ENCODE measurements at places on chromosomes 7 and 10.
A peak's percentile ranks its signal among the peaks of the same experiment; 100 is the strongest.

- no peak for DNase-seq
Observed at GRCh38 chr10:101896225-101896877, 52.8 kb upstream of the KCNIP2 start.

- DNase-seq: no peak
Observed at GRCh38 chr10:94546901-94547185, 1.3 kb downstream of the HELLS start.

DNA sequence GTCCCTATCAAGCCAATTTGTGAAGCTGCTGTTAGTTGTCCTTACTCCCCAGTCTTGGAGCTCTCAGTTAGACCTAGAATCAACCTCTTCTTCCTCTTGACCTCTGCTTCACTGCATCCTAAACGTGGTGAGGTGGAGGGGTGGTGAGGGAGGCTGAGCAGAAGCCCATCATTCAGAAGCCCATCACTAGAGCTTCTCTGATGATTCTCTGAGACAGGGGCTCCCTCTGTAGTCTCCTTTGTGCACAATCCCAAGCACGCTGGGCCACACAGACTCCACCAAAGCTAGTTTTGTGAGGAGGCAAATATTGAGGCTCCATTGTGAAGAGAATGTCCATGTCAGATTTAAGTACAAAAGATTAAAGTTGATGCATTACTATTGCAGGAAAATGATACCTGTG is 163.8 kb upstream of the PRSS1 start:
- no peak for DNase-seq

DNA sequence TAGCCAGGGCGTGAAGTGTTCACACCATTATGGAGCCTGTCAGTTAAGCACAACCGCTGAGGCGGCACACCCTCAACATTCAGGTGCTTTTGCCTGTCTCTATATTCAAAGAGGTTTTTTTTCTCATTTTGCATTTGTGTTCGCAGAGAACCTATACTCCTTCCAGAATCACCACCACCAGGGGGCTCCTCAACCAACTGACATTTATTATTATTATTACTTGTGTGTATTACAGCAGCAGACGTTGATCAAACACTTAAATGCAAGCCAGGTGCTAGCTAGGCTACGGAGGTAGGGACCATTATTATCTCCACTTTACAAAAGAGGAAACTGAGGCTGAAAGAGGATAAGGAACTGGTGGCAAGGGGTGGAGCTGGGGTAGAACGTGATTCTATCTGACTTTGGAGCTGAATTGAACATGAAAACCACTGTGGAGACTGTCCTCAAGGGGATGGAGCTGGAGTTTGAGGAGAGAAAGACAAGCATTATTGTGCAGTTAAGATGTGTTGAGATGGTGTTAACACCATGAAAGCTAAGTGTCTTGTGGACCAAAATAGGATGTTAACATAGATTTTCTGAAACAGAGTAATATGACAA is 133.8 kb upstream of the PLXNA4 start:
- peak; percentile 3 for DNase-seq

DNA sequence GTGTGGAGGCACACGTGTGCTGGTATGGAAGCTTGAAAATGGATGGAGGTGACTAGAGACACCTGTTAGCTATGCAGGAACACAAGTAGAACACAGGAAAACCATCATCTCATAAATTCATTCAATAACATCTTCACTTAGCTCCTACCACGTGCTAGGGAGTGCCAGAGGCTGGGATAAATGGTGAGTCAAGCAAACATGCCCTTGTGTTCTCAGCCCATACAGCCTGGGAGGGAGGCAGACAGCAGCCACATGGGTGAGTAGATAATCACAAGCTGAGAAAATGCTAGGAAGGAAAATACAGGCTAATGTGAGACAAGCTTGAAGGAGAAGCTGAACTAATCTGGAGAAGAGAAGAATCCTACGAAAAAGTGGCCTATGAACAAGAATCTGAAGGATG is 468.0 kb upstream of the ZMIZ1 start:
- no peak for DNase-seq

GRCh38 chr10:33125522-33126517 is 167.8 kb upstream of the ITGB1 start:
- peak; percentile 27 for DNase-seq

DNA sequence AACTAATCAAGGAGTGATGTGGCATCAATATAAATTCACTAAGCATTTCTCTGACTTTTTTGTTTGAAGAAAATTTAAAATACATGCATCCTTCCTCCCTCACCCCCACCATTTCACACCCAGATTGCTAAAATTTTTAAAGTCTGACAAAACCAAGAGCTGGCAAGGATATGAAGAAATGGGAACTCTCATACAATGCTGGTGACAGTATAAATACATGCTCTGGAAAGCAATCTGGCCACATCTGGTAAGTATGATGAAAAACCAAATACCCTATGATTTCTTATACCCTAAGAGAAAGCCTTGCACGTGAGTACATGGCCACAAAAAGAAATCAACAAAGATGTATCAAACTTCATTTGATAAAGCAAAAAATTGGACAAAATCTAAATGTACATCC is 31.2 kb downstream of the P4HA1 start:
- no peak for DNase-seq

DNA sequence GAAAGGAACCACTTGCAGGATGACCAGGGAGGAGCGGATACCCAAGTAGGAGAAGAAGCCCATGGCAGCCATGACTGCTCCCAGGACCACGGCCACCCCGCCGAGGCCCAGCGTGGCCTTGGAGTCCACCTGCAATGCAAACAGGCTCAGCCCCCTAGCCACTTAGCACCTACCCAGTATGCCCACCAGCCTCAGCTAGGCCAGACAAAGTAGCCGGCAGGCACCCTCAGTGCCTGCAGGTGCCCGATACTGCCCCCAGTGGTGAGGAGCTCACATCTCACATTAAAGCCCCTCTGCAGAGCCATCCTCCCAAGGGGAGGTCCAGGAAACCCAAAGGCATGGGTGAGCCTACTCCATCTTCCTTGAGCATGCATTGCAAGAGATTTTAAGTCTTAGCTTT is 6.6 kb downstream of the NPC1L1 start:
- peak; percentile 18 for DNase-seq

DNA sequence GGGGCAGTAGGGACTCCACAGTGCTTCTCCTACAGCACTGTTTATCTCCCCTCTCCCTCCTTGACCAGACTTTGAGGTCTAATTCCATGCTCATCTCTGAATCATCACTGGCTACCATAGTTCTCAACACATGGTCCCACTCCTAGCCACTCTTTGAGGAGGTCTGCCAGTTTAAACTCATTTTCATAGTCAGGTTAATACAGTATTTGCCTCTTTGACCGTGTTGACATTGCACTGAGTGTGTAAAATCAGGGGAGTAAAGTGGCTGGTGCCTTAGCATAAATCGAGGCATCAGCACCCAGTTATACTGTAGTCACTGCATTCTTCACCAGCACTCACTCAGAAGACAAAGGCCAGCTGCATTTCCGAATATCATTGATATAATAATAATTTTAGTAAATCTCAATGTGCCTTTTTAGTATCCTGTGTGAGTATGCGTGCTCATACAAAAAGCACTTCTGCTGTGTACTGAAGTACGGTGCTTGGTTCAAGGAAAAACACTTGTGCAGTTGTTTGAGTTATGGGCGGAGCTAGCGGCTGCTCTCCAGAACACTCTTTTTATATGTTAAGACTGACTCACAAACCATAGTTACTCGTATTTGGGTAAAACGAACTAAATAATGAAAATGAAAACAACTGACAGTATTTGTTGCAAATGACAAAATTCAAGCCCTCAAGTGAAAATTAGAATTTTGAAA is 89.7 kb downstream of the GALNT11 start:
- DNase-seq: no peak

GRCh38 chr10:58086144-58086762 is 181.4 kb downstream of the IPMK start:
- no peak for DNase-seq

DNA sequence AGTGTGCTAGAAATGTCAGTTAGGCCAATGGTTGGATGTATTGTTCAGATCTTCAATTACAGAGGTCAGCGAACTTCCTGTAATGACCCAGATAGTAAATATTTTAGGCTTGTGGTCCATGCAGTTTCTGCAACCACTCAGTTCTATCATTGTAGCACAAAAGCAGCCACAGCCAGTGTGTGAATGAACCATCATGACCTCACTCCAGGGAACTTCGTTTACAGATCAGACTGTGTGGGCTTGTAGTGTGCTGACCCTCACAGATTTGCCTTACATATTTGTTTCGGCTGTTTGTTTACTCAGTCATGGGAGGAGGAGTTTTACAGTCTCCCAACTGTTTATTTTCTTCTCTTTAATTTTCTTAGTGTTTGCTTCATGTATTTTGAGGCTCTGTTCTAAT is 55.4 kb downstream of the LANCL2 start:
- DNase-seq: no peak

GRCh38 chr10:31192475-31192874 is 126.5 kb upstream of the ZEB1 start:
- DNase-seq: no peak

GRCh38 chr10:32854435-32854834 is 103.6 kb downstream of the ITGB1 start:
- DNase-seq: no peak

GRCh38 chr7:69843653-69844052 is 245.4 kb downstream of the AUTS2 start:
- no peak for DNase-seq

GRCh38 chr10:36021096-36021495 is 379.0 kb upstream of the FZD8 start:
- DNase-seq: no peak

DNA sequence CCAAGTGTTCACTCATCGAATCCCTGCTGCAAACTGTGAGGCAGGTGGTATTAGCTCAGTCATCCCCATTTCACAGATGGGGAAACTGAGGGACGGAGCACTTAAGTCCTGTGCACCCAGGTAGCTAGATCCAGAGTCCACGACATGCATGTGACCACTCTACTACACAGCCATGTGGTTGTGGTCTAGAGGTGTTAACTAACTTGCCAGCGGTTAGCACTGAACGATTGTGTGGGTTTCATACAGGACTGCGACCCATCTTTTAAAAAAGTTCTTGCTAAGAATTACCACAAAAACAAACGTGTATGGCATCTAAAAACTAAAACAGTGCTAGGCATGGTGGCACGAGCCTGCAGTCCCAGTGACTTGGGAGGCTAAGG is 16.1 kb upstream of the ABCC2 start:
- no peak for DNase-seq

DNA sequence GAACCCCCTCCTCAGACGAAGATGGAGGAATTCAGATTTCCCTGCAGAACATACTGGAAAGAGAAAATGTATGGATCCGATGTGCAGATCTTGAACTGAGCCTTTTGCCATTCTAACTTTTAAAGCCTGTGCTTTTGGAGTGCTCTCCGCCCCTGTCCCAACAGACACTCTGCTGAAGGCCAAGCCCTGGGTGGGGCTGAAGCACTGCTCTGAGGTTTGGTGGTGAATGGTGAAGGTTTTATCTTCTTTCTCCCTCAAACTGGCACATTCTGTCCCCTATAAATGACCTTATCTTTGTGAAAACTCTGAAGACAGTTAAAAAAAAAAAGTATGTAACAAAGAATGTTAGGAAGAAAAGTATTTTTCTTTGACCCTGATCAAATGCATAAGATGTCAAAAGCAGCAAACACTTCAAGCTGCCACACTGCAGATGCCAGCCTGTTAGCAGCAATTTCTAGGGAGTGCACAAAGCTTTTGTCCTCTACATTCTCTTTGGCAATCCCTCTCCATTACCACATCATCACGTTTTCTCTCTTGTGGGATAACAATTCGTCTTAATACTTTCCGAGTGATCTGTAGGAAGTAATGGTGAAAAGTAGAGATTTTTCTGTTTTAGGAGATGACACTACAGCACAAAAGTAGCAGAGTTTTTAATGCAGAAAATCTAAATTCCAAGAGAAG is 137.3 kb upstream of the CCDC6 start:
- DNase-seq: no peak

- no peak for DNase-seq
Observed at GRCh38 chr7:87735360-87735759, 107.2 kb downstream of the RUNDC3B start.

- DNase-seq: no peak
Observed at GRCh38 chr10:125153703-125154490, 6.5 kb downstream of the CTBP2 start.

DNA sequence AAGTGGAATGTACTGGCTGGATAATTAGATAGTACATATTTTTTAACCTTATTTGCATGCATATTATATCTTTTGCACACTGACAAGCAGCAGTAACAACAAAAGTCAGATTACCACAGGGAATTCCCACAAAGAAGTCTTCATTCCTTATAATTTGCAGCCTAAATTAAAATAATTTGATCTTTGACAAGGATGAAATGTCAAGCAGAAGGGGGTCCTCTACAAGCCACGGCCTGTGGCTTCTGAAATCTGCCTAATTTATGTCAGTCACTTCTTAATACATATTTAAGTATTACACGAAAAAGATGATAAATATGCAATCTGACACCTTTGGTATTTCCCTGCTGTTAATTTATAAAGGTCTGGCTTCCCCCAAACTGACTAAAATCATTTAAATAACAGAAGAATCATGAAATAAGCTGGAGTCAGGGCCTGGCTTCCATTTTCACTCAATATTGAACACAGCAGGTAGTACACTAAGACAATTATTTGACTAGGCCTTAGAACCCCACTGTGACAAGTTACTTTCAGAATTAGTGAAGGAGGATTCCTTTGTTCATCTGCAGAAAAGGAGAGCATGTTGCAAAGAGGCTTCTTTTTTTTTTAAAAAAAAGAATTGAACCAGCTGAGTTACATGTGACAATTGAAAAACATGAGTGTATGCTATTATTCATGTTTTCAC is 351.1 kb upstream of the ETV1 start:
- DNase-seq: no peak

- no peak for DNase-seq
Observed at GRCh38 chr10:93465806-93466675, 16.1 kb downstream of the MYOF start.

- DNase-seq: no peak
Observed at GRCh38 chr7:31307972-31308371, 32.6 kb downstream of the NEUROD6 start.

DNA sequence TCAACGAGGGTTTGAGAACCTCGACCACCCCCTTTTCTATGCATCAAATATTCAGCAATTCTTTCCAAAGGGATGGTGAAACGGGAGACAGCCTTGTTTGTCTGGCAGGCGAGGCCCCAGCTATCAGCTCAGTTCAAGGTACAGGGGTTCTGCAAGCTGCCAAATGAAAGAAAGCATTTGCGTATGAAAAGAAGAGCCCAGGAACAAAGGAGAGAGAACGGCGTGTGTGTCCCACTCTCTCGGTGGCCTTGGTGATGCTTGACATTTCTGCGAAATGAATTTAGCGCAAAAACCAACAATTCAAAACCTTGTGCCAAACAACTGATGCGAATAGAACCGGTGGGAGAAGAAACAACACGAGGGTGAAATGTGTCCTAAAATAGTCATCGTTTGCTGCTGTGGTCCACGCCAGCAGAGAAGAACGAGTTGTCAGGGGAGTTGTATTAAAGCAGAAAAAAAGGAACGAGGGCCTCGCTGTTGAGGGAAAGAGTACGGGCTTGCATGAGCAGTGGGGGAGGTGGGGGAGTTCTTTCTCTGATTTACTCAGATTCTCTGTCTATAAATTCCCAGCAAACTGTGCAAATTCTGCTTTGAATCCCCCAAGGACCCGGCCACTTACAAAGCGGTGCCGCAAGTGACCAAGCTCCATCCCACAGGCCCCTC is 97.7 kb downstream of the TMEM130 start:
- DNase-seq: no peak

Measured in CD8-positive, alpha-beta memory T cell (primary cell).